NCI-H460 (cell line): ENCODE measurements at places on chromosomes 1 and 21. TPM values are rescaled to one million over a fixed set of nuclear protein-coding genes. Genes with fewer than 3 reads are reported as not detected.

The REN gene
- not detected in 2 replicates for total RNA-seq

DNA sequence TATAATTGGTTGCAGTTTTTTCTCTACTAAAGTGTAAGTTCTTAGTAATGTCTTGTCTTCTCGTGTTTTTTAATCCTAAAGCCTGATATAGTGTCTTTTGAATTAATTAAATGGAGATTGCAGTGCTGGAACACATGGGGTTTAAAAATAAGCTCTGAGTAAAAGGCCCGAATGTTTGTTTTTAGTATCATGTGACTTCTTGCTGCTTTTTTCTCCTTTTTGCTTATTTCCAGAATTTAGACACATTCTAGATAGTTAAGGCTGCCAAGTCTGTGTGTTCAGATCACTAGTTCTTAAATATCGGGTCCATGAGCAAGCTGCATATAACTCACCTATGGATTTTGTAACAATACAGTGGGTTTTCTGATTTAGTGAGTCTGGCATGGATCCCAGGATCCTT, 27.5 kb downstream of the KCTD3 start:
- no peak for DNase-seq

GRCh38 chr1:55124470-55124869, 85.1 kb downstream of the PCSK9 start:
- no peak for DNase-seq

DNA sequence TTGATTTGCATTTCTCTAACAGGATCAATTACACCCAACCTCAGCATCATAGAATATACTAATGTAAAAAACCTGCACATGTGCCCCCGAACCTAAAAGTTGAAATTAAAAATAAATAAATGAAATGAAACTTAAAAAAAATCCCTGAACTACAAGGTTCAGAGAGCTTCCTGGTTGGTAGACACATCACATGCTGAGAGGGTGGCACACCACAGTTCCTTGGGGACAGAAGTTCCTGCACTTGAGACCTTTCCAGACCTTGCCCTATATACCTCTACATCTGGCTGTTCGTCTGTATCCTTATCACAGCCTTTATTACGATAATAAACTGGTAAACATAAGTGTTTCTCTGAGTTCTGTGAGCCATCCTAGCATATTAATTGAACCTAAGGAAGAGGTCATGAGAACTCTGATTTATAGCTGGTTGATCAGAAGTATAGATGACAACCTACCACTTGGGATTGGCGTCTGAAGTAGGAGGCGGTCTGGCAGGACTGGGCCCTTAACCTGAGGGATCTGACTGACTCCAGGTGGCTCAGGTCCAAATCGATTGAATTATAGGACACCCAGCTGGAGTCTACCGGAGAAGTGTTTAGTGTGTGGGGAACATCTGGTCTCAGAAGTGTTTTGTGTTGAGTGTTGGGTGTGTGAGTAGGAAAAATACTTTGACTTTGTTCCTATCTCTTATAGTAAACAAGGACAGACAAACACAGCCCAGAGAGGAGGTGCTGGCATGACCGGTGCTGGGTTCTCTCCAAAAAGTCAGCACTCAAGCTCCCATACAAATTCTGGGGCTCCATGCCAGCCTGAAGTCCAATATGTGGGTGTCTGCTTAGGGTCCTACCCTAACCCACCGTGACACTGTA, 19.0 kb downstream of the C1orf115 start:
- no peak for DNase-seq

- no peak for DNase-seq
Observed at GRCh38 chr1:3676581-3677470, 24.5 kb downstream of the TP73 start.

- no peak for DNase-seq
Observed at GRCh38 chr1:47709019-47709871, 271.4 kb downstream of the FOXD2 start.

The LENEP gene
- 0.84 TPM in 1 of 2 replicates, not detected in the other for total RNA-seq

The PPIAL4G gene
- not detected in 2 replicates for total RNA-seq

GRCh38 chr1:21318714-21319159, 28.5 kb upstream of the ECE1 start:
- DNase-seq, result peak; percentile 77

The RERE gene
- total RNA-seq, result 7.7 and 8.6 TPM in 2 replicates

The CLCA4 gene
- total RNA-seq, result not detected in 2 replicates
